Stimulated activated CD4-positive, alpha-beta T cell treated with anti-CD3 and anti-CD28 coated beads, Interleukin-1b, Interleukin-23, amount 100 ng/mL, for 24 hours (primary cell): ENCODE measurements at places on chromosomes 1 and 21.

- DNase-seq, result no peak
Measured at GRCh38 chr1:23069149-23069548, 49.9 kb downstream of the KDM1A start.

GRCh38 chr1:214590696-214591095 is 12.3 kb upstream of the CENPF start:
- no peak for DNase-seq

GRCh38 chr1:67564193-67564592 is 120.8 kb upstream of the GADD45A start:
- no peak for DNase-seq

- no peak for DNase-seq
Measured at GRCh38 chr1:43464681-43465504, 11.2 kb upstream of the HYI start.

GRCh38 chr1:230958370-230958769 is 20.3 kb downstream of the TTC13 start:
- no peak for DNase-seq

- no peak for DNase-seq
Measured at GRCh38 chr1:94528299-94528698, 13.3 kb downstream of the F3 start.

- no peak for DNase-seq
Measured at GRCh38 chr1:100441651-100442050, 89.3 kb downstream of the CDC14A start.

DNA sequence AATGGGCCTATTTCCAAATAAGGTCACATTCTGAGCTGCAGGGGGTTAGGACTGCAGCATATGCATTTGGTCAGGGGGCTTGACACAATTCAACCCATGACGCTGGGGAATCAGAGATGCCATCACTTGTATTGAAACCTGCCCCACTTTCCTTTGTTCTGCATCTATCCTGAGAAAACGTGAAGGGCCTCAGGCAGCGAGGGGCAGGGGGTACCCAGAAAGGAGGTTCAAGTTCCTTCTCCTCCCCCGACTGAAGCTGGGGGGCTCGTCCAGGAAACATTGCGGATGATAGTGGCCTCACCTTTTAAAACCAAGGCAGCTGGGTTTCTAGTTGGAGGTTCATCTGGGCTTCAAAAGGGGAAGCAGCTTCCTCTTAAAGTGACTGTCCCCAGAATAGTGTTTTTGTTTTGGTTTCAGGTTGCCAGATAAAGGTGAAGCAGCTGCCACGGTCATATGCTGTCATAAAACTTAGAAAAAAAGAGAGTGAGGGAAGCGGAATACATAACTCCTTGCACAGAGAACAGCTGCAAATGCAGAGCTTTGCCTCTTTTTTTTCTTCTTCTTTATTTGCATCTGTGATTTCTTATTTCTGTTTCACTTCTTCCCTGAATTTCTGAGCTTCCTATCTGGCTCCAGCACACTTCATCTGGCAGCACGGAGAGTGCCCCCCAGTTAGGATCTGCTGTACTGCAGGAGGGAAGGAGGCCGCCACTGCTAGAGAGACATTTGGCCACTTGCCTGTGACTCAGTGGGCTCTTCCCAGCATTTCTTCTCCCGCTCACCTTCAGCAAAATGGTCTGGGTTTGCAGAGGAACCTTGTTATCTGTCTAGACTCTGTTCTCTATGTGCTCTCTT is 142.0 kb downstream of the AJAP1 start:
- no peak for DNase-seq

DNA sequence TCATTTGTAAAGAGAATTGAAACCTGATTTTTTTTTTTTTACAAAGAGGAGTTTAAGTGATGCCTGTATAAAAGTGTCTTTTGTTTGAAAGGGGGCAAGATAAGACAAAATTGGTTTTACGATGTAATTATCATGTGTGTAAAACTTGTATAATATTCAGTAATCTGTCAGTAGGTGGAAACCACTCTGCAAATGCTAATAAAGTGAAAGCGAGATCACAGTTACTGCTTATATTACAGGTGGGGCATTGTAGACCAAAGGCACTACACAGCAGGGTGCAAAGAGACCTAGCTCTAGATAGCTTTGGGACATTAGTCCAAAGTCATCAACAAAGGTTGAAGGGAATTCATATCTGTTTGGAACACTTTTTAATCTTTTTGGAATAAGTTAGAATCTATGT is 174.2 kb downstream of the LHX8 start:
- no peak for DNase-seq

DNA sequence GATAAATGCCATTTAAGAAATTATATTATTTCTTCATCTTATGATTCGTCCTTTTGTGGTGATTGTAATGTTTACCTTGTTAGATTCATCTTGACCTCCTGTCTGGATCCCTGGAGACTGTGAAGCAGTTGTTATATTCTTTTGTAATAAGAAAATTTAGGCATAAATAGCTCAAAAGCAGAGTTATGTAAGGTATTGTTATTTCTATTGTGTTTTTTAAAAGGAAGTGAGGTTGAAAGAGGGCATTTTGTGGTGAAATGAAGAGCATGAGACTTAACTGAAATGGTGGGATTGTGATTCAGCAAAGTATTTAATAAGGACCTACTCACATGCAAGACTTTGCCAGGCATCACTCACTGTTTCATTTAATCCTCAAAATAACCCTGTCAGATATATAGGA is 104.0 kb downstream of the PDE4B start:
- DNase-seq, result no peak

GRCh38 chr1:233439721-233440120 is 112.2 kb downstream of the MAP3K21 start:
- DNase-seq, result no peak

DNA sequence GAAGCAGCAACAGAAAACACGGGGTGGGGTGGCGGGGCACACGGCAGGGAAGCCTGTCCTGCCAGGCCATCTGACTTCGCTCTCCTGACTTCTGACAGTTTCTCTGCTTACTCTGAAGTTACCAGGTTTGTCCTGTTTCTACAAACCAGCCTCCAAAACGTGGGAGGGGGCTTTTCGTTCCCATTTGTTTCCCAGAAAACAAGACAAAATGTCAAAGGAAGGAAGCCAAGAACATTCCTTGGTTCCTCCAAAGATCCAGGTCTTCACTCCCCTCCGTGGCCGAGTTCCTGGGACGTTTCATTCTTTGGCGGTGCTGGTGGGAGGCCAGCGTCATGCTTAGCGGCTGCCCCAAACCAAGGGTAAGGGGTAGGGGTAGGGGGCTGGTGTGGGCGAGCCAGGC is 49.6 kb downstream of the MEGF6 start:
- no peak for DNase-seq

DNA sequence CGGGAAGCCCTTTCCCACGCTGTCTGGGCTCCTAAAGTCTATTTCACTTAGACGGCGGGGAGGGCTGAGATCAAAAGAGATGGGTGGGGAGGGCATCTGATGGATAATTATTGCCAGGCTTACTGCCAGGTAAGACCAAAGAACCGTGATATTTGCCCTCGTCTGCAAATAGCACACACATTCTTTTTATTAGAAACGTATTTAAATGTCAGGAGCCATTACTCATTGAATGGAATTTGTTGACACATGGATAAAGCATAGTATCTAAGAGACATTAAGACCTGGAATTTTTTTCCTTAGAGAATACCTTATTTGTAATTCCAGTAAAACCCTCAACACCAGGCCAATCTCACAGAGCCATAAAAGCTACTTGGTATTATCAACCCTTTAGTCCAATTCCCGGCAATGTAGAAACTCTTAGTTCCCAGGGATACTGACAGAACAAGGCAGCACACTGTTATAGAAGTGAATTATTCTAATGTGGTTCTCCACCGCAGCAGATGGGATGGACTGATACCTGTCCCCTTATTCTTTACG is 10.6 kb downstream of the URB1 start:
- DNase-seq, result no peak

DNA sequence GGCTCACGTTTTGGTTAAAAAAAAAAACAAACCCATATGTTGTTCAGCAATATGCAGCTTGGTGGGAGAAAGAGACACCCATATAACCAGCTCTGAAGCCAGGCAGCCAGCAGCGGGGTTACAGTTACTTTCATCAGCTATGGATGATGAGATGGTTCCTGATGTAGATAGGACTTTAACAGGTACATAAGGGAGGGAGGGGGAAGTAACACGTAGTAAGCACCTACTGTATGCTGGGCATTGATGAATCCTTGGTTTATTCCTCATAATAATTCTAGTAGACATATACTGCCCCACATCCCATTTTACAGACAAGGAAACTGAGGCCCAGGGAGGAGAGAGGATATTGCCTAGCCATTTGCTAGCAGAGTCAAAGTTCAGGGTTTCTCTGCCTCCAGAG is 2.0 kb downstream of the SLC1A7 start:
- DNase-seq, result no peak

GRCh38 chr1:202104073-202104472 is 18.6 kb upstream of the GPR37L1 start:
- no peak for DNase-seq

GRCh38 chr1:76871355-76871974 is 4.2 kb downstream of the ST6GALNAC5 start:
- DNase-seq, result no peak

GRCh38 chr1:114113411-114114184 is 40.1 kb downstream of the SYT6 start:
- DNase-seq, result no peak

DNA sequence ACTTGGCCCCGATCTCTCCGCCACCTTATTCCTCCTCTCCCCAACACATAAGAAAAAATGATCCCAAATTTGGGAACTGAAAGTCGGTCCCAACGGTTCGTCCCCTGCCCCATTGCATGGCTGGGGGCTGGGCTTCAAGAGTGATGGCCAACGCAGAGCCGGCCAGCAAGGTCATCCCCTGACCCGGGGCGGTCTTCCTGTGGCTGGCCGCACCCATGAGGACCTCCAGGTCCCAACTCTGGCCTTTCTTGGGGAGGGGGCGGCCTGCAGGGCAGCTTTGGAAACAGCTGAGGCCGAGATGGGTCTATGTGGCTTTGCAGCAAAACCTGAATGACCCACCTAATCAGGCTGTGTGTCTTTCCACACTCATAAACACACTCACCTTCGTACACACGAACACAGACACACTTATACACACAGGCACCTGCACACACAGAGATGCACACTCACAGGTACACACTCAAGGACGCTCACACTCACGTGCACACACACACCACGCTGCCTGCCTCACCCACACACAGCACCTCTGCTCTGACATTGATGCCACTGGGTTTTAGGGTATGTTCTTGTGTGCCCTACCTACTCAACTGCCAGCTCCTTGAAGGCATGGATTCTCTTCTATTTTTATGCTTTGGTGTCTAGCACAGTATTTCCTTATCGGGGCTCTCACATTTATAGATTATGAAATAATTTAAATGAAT is 562 bp downstream of the DYNLT5 start:
- no peak for DNase-seq

DNA sequence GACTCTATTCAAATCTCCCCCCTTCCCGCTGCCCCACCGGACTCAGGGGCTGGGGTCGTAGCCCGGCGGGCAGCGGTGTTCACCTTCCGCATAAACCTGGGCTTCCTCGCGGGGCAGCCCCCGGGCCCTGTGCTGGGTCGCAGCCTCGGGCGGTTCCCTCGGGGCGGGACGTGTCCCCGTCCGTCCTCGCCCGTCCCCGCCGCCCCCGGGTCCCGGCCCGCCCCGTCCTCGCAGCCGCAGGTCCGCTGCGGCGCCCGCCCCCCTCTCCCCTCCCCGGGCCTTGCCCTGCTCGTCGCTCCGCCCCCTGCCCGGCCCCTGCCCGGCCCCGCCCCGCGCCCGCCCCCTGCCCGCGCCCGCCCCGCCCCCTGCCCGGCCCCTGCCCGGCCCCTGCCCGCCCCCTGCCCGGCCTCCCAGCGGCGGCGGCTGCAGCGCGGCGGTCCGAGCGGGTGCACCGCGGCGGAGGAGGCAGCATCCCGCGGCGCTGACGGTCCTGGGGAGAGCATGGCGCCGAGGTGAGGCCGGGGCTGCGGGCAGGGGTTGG is at the start of gene COL18A1:
TSS of gene COL18A1 (plus strand) at position 436 of the 541 bp plus-strand sequence. CDS start at position 502, 66 bp downstream.
- peak; percentile 26 for DNase-seq

GRCh38 chr1:97084546-97084945 is 363.0 kb downstream of the PTBP2 start:
- no peak for DNase-seq
